ENCODE measurements at places on chromosomes 5 and 9.
A peak's percentile ranks its signal among the peaks of the same experiment; 100 is the strongest.

GRCh38 chr5:116032094-116032517 lies at the start of gene ARL14EPL:
Gene ARL14EPL (plus strand): TSS chr5:116032472. CDS start chr5:116051466, 18,994 bp downstream.
- no peak for DNase-seq

- no peak for DNase-seq
These were observed 195.9 kb downstream of the TMEM38B start for GRCh38 chr9:105890046-105890822.

DNA sequence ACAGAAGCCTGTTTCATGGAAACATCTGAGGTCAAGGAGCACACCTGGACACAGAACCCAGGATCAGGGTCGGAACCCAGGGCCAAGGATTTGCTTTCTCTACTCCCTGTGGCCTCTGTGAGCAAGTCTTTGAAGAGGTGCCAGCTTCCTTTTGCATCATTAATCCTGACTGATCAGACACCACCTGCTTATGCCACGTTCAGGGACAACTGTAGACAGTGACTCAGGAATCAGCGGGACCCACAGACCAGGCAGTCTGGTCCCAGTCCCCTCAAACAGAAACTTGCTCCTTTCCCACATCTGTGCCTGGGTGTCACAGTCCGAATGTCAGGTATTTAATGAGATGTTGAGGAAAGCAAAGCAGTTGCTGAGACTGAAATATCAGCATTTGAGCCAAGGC lies 154.8 kb downstream of the SGCD start:
- DNase-seq: no peak

DNA sequence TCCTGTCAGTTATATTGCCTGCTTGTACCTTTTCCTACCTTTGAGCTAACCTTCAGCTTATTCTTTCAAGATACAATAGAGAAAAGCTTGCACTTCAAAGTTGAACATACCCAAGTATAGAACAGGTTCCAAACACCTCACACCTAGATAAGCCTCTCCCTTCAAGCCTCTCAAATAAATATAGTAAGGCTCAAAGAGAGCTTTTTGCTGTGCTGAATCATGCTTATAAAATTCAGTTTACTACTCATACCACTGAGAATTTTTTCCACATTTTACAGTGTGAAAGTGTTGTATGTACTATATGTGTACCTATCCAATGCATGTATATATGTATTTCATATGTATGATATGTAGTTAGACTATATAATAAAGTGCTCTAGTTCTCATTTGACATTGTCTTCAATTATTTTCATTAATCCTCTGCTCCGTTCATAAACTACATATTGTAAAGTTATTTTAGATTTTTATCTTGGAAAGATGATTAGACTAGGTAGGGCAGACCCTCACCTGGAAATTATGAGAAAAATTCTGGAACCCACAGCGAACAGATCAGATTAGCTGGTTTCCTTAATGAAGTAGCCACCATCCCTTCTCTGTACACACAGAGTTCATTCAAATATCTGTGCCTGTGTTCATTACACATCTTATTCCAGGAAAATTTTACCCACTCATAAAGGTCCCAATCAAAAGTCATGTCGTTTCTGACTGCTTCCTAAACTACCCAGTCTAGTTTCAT lies 149.2 kb upstream of the RGMB start:
- no peak for DNase-seq

DNA sequence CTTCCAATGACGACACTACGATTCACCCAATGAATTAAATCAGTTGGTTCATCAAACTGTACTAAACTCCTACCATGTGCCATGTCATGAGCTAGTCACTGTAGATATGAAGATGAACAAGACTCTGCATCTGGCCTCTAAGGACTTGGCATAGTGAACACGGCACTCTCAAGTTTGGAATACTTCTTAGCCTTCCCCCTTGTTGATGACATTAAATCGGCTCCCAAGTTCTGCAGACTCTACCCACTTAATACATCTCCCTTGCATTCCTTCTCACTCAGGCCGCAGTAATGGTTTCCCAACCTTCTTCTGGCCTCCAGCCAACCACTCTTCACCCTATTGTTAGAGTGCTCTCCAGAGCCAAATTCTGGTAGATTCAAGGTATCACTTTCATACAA lies 184.7 kb downstream of the MAPKAP1 start:
- DNase-seq: no peak

DNA sequence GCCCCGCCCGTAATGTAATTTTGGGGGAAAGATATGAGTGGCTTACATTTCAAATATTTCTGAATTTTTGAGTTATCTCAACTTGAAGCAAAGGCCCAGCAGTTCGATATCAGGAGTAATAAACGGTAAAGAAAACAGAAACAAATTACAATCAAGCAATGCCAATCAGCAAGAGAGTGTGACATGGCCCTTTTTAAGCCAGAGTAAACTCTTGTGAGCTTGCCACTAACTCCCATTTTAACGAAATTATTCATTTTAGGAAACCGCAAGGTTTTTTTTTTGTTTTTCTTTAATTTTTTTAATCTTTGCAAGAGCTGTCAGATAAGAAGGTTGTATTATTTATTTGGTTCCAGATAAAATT lies 17.6 kb upstream of the CDK7 start:
- DNase-seq: no peak

DNA sequence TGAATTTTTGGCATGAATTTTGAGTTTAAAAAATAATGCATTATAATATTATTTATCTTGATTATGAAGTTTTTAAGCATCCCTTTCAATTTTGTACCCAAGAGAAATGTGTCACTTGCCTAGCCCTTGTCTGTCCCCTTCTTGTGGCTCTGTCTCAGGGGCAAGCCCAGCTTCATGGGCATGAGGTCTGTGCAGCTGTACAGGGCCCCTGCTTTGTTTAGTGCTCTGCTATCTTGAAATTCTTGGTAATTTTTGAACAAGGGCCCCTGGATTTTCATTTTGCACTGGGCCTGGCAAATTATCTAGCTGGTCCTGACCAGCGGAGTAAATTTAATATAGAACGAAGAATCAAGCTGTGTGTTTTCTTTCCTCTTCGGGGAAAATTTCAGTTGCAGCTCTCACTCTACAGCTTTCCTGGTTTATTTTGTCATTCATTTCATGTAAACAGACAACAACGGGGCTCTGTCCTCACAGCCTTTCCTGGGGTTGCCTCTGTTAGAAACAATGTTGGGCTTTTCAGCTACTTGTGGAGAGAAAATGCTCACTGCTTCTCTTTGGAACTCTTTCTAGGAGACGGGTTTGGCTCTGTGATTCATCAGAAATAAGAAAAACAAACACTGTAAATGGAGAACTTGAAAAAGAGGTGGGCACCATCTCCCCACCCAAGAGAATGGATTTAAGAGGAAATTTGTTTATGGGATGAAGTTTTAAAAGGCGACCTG lies 41.1 kb downstream of the LIX1 start:
- DNase-seq: no peak

- no peak for DNase-seq
These were observed 426.4 kb upstream of the TYRP1 start for GRCh38 chr9:12266758-12267157.

DNA sequence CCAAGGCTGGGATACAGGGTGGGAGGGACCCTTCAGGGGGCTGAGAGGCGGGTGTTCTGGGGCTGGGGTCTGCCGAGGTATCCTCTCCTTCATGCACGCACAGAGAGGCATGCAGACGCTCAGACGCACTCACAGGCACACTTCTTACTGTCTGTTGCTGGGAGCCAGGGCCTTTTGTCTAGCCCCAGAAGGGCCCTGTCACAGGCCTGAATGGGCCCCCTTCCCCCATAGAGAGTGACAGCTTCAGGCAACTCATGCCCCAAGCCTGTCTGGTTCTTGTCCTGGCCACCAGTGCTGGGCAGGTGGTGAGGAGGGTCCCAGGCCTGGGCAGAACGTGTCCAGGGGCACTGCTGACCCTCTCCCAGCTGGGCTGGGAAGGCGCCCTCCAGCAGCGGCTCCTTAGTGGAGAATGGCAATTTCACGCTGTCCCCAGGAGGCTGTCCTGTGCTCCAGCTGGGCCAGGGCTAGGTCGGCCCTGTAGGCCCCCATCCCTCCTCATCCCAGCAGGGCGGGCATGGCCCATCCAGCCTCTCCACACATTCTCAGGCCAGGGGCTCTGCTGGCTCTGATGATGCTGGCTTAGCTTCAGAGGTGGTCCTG lies 45.3 kb downstream of the LMX1B start:
- no peak for DNase-seq

DNA sequence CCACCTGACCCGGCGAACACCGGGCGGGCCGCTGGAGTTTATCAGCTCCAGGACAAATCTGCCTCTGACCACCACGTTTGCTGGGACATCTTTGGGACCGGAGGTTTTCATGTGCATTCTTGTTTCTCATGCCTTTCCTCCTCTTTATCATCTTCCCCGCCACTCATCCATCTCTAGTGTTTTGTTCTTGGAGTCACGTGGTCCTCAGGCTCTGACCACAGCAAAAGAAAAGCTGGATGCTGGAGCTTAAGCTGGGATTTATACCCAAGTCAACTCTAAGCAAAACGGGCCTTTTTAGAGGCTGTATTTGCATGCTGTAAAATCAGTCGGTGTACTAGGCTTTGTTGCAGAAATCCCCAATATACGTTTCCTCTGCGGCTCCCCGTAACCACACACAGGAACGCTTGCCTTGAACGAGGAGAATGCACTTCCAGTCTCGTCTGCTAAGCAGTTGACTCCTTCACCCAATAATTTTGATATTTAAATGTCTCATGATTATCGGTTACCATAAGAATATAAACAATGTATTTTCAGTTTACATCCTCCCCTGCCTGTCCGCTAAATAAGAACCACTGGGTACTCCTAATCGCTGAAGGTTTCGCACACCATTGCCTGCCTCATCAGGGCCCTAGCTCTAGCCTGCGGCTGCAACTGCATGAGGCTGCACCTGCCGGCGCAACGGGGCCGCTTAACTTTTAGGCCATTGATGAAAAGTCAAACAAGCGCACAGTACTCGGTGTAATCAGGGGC lies 560 bp upstream of the NDUFS6 start:
- DNase-seq: peak; percentile 52

GRCh38 chr9:121901616-121902015 lies 191.5 kb downstream of the TTLL11 start:
- no peak for DNase-seq

- no peak for DNase-seq
These were observed 53.2 kb downstream of the MSX2 start for GRCh38 chr5:174777583-174777982.

GRCh38 chr5:109714592-109714991 lies 24.9 kb downstream of the MAN2A1 start:
- no peak for DNase-seq

GRCh38 chr5:107949688-107950341 lies 279.1 kb upstream of the EFNA5 start:
- DNase-seq: no peak

DNA sequence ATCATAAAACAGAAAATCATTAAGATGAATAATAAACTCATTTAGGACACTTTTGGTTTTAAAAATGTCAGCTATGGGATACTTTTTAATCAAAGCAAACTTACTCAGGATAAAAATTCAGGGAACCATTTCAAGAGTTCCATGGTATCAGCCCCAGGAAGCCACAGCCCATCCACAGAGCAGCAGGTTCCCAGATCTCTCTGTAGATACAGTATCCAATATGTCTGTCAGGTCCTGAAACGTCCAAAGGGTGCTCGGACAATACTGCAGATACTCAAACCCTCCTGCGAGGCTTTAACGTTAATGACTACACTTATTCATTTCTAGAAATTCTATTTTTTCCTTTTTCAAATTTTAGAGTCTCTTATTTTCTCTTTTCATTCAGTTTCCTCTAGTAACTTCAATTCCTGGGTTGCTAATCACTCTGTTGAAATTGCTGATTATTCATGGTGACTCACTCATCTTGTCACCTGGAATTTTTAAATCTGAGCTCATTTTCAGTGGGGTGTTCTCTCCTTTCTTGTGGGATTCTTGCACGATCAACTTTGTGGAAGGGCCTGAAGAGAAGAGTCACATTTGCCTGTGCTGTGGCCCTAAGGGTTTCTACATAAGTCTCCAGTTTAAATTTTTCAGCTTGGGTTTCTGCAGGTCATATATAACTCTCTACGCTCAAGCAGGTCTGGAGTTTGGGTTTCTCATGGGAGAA lies 435.8 kb downstream of the CTNND2 start:
- no peak for DNase-seq

DNA sequence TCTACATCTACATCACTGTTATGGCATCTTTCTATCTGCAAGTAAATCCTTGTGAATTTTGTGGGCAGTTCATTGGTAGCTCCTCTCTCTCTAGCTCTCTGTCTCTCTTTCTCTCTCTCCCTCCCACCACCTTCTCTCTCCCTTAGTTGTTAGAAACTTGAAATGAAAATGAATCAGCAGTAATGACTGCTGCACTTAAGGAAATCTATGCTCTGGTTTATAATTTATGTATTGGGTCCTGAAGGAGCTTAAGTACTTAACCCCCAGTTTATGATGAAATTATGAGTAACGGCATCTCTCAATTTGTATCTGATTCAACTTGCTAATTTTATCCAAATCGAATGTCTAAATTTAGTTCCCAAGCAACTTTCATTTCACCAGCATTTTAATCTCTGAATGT lies 52.0 kb upstream of the PTGER4 start:
- DNase-seq: no peak

GRCh38 chr5:43376496-43377140 lies 35.6 kb downstream of the CCL28 start:
- no peak for DNase-seq

DNA sequence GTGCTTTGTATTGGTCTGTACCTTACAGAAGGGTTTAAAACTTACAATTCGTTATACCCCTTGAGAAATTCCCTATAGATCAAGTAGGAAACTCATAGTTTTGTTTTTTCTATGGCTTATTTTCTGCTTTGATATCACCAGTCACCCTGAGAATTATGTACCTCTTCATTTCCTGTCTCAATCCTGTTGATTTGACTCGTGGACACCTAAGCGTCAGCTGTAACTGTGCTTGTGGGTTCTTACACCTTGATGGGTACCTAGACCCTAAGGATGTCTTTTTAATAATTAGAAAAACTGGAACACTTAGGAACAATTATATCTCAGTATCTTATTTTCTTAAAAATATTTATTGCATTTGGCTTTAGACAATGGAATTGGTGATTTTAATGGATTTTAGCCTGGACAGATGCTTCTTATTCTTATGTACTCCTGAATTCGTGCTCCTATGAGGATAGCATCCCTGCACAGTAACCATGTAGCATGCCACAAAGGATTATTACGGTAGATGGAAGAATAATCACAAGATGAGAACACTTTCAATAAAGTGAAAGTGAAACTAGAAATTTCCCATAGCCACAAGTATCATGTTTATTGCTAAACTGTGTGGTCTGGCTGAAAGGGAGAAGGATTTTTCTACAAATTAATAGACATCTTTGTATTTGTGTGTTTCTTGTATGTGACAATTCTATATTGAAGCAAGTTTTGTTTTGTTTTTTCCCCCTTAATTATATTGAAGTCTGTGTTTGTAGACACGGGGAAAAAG lies 1920.3 kb upstream of the WWC1 start:
- DNase-seq: no peak

GRCh38 chr9:36765468-36766341 lies 193.0 kb downstream of the MELK start:
- peak; percentile 75 for DNase-seq

GRCh38 chr5:140796718-140797095 lies 2.1 kb downstream of the PCDHA2 start:
- no peak for DNase-seq

Data from effector memory CD4-positive, alpha-beta T cell (primary cell).